Kasumi-1 (cell line): ENCODE measurements at places on chromosomes 1 and 21.

DNA sequence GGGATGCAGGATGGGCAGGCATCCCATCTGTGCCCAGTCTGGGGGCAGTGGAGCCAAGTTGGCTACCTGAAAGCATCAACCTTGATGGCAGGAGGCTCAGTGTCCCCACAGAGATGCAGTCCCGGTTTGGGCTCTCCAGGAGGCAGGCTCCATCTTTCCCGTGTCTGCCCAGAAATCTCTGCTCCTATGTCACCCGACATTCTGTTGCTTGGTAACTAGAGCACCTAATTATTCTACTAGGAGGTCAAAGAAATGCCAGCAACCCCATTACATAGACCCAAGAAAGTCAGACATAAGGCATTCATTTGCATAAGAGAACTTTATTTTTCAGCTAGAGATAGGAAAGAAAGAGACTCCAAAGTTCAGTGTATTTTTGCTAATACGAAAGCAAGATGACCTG is 100.3 kb upstream of the BACE2 start:
- no peak for DNase-seq

GRCh38 chr1:59271561-59272260 is 25.2 kb upstream of the FGGY start:
- DNase-seq, result no peak

DNA sequence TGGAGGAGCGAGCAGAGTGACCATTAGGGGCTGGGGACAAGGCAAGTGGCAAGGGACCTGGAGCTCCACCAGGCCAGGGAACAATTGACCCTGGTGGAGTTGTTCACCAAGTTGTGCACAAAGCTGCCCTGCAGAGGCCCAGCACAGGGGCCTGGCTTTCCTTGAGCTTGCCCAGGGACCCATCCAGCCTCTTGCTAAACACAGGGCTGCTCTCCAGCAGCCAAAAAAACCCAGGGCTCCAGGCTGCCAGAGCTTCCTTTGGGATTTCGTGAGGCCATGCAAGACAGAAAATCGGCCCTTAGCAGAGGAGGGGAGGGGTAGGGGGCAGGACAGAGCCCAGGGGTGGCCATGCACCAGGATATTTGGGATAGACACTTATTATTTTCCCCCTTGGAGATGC is 32.6 kb downstream of the LRP8 start:
- DNase-seq, result no peak

DNA sequence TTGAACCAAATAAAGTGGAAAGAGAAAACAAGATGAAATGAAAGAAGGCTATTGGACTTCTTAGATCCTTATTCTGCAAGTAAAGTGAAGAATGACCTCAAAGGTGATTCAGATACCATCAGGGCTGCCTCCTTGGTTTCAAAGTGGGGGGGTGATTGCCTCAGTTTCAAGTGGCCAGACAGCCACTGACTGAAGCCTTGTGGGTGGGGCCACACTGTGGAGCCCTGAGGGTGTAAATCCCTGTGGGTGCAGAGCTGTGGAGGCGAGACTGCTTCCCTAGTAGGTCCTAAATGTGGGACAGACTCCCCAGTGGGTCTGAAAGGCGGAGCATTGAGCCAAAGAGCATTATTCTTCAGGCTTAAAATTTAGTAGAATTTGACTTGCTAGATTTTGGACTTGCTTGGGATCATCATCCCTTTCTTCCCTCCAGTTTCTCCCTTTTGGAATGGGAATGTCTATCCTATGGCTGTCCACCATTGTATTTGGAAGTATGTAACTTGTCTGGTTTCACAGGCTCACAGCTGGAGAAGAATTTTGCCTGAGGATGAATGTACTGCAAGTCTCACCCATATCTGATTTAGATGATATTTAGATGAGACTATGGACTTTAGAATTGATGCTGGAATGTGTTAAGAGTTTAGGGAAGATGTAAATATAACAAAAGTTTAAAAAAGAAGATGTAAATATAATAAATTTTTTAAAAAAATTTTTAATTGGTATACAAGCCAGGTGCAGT is 71.6 kb upstream of the SOX13 start:
- DNase-seq, result no peak

- no peak for DNase-seq
These were observed 12.9 kb upstream of the EPHA2 start for GRCh38 chr1:16168622-16169360.

GRCh38 chr1:113190078-113190477 is 117.1 kb downstream of the LRIG2 start:
- DNase-seq, result no peak

DNA sequence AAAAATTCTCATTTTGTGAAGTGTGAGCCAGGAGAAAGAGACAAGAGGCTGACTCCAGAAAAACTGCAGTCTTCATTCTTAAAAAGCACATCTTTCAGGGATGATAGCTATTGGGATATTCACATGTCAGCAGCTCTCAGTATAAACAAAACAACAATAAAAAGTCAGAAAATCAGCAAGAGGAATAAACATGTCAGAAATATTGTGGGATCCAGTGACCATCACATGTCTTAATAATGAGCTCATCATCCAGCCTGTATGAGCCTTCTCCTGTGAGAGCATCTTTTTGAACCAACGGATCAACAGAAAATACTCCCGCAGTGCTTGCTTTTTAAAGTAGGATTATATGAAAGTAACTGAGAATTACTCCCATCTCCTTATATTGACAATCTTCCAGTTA is 241.6 kb downstream of the SMYD3 start:
- DNase-seq, result no peak

DNA sequence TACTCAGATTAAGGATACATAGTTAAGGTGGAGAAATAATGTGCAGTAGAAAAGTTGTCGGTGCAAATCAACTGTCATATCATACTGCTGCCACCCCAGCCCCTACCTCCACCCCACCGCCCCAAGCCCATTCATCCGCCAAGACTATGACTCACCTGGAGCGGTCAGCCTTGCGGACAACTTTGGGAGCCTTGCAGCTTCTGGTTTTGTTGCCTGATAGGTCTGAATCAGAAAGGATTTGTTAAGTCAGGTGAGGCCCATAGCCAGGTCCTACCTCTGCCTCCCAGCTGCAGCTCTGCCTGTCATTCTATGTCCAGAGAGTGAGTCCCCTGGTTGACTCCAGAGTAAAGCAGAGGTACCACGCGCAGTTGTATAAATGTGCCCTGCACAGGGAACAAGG is 12.6 kb downstream of the C1orf162 start:
- no peak for DNase-seq

DNA sequence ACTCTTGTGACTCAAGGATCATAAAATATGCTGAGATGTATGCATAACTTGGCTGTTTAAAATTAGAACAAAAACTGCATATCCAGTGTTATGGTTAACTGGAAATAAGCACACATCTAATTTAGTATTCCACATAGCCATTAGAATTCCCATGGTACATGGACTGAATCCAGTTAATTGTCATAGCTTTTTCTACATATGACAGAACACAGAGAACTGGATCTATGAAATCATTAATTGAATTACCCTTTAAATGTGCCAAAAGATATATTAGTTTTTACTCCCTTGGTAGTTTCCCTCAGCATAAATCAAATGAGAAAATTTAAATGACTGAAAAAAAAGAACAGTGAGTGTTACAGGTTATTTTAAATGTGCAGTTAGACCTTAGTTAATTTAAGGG is 395.9 kb downstream of the NCAM2 start:
- no peak for DNase-seq

DNA sequence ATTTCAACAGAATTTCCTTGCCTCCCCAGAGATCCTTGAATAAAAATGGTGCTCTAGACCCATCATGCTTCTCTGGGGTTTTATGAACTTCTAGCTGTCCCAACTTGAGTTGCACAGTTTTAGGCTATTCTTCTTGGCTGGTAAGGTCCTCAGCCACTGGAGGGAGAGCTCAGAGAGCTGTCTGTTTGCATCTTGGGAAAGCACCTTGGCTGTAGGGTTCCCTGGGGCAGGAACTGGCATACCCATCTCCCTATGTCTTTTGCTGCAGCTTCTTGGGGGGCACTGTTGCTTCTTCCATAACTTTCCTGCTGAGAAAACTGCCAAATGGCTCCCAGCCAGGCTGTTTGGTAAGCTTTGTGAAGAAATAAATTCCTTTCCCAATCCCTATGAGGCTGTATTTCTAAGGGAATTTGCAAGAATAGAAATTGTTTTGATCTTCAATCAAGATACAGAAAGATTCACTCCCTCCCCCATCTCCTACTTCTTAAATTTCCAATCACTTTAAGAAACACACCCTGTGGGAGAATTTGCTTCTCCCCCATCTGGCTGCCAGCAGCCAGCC is 8.2 kb upstream of the FMOD start:
- DNase-seq, result no peak

DNA sequence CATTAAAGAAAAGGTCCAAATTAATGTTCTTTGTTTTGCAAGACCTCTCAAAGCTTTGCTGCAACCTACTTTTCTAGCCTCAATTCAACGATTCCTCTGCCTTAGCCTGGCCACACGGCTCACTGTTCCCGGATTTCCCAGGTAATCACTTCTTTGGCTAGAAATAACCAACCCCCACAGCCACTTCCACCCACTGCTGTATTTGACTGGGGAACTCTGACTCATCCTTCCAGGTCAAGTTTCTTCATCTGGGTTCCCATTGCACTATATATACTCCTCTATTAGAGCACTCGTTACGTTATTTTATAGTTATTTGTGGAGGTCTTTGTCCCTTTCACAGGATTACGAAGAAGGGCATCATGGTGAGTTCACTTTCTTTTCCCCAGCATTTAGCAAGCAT is 185.9 kb downstream of the CACNA1E start:
- DNase-seq, result no peak

DNA sequence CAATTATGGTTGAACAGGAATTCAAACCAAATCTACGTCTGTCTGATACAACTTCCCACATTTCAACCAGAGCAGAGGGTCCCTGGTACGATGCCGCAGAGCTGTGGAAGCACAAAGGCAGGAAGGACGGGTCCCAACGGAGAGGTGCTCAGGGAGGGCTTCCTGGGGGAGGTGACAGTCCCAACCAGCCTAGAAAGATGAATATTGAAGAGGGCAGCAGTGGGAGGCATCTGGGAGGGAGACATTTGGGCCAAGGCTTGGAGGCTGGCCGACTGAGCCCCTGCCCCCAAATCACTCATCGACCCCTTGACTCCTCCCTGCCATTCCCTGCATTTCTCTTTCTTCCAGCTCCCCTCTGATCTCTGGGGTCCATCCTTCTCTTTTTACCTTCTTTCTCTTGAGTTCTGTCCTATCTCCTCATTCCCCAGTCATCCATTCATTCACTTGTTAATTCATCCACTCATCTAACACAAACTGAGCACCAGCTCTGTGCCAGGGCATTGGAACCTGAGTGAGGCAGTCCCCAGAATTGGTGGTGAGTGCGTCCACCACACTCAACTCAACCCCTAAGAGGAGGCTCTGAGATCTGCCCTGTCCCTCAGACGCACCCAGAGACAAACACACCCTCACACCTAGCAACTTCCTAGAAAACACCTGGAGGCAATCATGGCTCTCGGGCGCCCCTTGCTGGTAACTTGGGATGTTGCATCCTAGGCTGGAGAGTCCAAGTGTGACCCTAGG is 13.2 kb upstream of the CELA3B start:
- peak; percentile 87 for DNase-seq

DNA sequence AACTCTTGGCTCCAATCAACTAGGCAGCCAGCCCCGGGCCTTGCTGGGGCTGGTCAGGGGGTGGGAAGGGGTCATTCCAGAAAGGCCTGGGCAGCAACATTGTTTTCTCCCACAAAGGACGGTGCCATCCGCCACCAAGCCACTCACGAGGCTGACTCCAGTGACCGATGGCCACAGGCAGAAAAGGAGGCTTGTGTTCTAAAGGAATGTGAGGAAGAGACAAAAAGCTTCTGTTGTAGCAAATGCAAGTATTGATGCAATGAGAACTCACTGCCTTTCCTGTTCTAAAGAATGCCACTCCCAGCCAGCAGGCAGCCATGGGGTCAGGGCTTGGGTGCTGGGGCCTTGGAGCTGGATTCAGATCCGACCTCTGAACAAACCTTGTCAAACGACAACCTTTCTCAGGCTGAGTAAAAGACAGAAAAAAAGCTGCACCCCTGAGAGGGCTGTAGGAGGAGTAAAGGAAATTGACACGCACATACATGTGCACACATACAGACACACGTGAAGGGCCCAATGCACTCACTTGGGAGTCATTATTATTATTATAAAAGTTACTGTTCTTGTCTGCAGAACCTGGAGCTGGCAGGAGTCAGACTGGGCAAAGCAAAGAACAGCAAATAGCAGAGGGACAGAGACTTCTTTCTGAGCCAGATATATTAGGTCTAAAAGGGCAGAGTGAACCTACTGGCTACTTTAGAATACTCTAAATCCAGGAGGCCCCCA is 13.9 kb upstream of the PRMT2 start:
- no peak for DNase-seq

DNA sequence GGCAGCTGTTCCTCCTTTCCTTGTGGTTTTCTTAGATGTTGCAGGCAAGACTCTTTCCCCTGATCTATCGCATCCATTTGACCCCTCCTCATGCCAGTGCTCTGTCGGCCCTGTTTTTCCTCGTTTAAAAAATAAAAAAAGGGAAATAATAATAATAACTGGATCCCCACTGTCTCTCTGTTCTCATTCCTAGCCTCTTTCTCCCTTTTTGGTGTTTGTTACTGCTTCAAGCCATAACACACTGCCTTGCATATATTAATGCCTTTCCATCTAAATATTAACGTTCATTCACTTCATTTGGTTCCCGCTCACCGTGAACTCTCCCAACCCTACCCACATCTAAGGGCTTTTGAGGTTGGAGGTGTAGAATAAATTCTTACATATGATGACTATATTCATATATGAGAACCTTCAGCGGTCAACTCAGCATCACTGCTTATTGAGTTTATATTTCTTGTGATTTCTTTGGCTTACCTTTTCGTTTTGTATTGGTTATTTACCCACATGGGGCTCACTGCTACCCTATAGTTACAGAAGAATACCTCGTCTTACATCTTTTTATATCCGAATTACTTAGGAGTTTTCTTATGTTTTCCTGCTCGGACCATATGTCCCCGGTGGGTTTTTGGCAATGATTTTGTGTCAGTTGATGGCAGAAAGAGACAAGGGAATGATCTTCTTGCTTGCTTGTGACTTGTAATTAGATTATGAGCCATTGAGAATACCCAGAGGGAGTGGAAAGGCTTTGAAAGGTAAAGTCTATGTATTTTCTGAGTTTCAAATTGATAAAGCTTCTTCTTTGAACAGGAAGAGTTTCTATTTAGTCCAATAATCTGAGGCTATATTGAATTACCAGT is 805 bp downstream of the ATG4C start:
- peak; percentile 58 for DNase-seq

- DNase-seq, result no peak
These were observed 9.1 kb upstream of the MATN1 start for GRCh38 chr1:30732277-30732996.

DNA sequence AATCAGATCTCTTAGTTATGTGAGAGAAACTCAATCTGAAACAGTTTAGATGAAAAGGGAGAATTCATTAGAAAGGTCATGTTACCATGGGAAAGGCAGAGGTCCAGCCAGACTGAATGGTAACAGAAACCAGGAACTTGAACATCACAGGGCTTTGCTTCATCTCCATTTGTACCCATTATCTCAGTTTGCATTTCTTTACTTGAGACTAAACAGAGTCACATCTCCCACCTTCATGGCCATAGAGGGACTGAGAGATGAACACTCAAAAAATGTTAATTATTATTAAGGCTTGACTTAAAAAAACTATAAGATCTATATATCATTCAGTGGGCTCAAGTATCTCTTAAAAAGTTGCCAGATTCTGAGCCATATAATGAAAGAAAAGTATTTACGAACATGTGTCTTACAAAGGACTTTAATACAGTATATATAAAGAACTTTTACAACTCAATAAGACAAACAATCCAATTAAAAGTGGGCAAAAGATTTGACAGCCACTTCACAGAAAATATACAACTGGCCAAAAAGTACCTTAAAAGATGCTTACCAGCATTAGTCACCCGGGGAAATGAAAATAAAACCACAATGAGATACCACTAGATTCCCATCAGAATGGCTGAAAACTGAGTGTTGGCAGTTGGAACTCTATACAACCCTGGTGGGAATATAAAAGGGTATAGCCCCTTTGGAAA is 13.2 kb downstream of the KYAT3 start:
- DNase-seq, result no peak
